ENCODE measurements at places on chromosomes 2 and 18.

DNA sequence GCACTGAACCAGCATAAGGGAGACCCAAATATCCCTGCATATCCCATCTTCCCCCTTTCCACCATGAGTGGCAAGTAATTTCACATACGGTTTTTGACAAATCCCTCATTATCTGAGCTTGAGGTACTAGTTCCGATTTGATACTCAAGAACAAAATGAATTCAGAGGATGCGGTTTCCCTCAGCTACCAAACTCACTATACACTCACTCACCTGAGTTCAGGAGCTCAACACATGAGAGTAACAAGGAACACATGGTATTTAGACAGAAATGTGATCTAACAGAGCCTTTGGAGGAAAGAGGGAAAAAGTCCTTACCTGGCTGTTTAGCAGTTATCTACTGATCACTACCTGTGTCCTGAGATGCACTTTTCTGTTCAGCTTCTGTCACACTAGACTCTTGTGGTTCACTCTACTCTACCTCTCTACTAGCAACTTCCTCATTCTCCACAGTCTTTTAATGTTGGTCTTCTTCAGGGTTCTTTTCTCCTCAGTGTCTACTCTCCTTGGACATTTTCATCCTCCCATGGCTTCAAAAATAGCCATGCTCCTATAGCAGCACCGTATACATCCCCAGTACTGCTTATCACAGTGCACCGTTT, 25.1 kb downstream of the ASXL2 start:
- no peak for DNase-seq

GRCh38 chr18:56935434-56936040, 211.3 kb upstream of the BOD1L2 start:
- no peak for DNase-seq

GRCh38 chr2:63054841-63055225, 4.2 kb downstream of the OTX1 start:
- DNase-seq: no peak

- DNase-seq: no peak
Observed at GRCh38 chr2:238502956-238503791, 76.4 kb downstream of the ASB1 start.

DNA sequence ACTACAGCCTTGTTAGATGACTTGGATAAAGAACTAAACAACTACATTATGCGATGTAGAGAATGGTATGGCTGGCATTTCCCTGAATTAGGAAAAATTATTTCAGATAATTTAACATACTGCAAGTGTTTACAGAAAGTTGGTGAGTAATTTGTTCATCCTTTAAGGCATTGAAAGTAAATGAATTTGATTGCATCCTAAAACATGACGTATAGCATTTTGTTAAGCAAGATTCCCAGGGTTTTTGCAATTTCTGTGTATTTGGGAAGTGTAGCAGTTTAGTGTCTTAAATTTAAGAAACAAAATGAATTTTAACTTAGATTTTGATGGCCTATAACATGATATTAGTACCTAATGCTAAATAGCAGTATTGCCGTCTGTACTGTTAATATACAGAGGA, 24.8 kb downstream of the NOP58 start:
- DNase-seq: no peak

- DNase-seq: no peak
Observed at GRCh38 chr2:190697421-190697820, 48.5 kb downstream of the NAB1 start.

GRCh38 chr2:160701822-160702221, 208.2 kb upstream of the RBMS1 start:
- no peak for DNase-seq

- DNase-seq: no peak
Observed at GRCh38 chr18:75208155-75208835, 644 bp downstream of the PTGR3 start.

- DNase-seq: no peak
Observed at GRCh38 chr18:62245177-62245576, 58.1 kb downstream of the RELCH start.

GRCh38 chr2:29238497-29238896, 123.3 kb downstream of the CLIP4 start:
- no peak for DNase-seq

GRCh38 chr2:227035711-227036367, 128.2 kb downstream of the COL4A4 start:
- no peak for DNase-seq

- no peak for DNase-seq
Observed at GRCh38 chr2:240569998-240570530, 1.8 kb downstream of the RNPEPL1 start.
